ENCODE measurements at places on chromosomes 7 and 10.

DNA sequence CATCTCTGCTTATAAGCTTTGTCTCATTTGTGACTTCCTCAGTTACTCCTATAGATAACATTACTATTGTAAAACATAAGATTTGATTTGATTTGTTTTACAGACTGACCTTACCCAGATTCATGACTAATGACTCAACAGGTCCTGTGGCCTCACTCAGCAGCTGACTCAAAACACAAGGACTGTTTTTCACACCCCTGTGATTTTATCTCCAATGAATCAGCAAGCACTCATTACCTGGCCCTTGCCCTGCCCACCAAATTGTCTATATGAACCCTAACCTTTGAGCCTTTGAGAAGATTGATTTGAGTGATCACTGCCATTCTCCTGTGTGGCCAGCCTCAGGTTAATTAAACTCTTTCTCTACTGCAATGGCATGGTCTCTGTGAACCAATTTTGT is 1064.6 kb upstream of the LRRTM3 start:
- DNase-seq = no peak

- peak; percentile 76 for DNase-seq
These were observed 257.1 kb downstream of the KLF6 start for GRCh38 chr10:3527869-3528268.

DNA sequence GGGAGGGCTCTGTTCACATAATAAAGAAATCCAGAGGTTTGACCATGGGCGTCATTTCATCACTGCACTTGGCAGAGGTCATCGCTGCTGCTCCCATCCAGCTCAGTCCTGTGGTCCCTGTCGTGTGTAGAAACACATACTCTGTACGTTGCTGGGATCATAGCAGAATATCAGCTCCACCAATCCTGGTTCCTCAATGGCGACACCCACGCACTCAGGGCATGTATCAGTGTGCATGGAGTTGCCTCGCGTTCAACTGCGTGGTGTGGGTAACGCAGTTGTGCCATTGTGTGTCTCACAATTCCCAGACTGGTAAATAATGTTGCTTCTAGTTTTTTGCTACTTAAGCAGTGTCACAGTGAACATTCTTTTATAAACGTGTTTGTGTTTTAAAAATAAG is 111.1 kb downstream of the LHPP start:
- DNase-seq = no peak

DNA sequence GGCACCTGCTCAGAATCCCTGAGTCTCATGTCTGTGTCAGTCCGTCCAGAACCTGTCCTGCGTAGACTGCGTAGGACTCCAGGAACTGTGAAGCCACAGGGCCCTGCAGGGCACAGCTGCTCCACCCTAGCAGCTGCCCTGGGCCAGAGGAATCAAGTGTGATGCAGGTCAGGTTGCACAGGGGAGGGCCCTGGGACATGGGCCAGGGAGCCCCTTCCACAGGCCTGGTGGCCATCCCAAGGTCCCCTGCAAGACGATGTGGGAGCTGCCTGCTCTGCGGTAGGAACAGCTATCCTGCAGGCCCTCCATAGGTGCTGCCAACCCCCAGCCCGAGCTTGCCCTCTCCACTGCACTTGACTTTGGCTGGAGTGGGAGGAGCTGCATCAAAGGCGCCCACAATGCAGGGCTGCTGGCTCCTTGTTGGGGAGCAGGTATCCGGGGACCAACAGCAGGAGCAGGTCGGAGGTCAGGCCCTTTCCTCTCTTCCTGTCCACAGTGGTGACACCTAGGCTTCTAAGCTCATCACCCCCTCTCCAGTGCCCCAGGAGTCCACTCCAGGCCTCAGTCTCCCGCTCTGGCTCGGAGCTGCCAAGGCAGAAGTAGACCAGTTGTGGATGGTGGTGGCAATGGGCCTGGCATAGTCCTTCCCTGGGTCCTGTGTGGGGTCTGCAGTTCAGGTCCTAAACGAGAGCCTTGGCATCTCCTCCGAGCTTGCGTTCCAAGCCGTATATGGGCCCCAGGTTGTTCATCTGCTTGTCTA is 149.1 kb downstream of the MAPK8 start:
- no peak for DNase-seq

GRCh38 chr10:113965683-113966082 is 78.0 kb upstream of the ADRB1 start:
- no peak for DNase-seq

DNA sequence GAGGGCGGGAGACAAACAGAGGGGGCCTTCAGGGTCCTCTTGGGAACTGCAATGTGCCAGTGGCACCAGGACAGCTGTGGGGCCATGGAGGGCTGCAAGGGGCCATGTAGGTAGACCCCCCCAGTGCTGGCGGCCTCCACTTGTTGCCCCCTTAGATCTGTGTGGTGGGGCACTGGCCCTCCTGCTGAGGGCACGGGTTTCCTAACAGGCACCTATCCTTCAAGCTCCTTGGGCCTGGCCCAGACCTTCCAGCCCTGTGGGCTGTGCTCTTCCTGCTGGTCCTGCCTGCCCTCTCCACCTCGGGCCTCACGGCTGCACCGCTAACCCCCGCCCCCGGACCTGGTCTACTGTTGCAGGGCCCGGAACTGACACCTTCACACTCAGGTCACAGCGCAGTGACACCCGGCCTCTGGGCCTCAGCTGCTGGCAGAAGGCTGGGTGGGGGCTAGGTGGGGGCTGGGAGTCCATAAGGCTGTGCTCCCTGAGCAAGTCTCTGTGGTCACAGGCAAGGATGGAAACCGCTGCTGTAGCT is 12.6 kb downstream of the RASGEF1A start:
- DNase-seq = no peak

- no peak for DNase-seq
These were observed 9.4 kb upstream of the IRF5 start for GRCh38 chr7:128928159-128928813.

Data from fibroblast of mammary gland (primary cell).